ENCODE measurements at places on chromosomes 6 and 20. TPM values are rescaled to one million over a fixed set of nuclear protein-coding genes. Genes with fewer than 3 reads are reported as not detected.

The SLC35D3 gene
- not detected for total RNA-seq

The LHFPL5 gene
- not detected for total RNA-seq

The FOXA2 gene
- total RNA-seq: not detected

The COL9A1 gene
- not detected for total RNA-seq

The C20orf144 gene
- total RNA-seq: 0.26 TPM

The EBF4 gene
- 5.9 TPM for total RNA-seq

The ZSWIM1 gene
- total RNA-seq: 8.1 TPM

The CCM2L gene
- not detected for total RNA-seq

- H3K27me3 ChIP-seq: no peaks in the 10 kb centered on the region
- no peaks in the 10 kb centered on the region for H3K4me1 ChIP-seq
- H3K36me3 ChIP-seq: peaks cover 28% of the 10 kb centered on the region
- H3K27ac ChIP-seq: no peak overlapping the region
- H3K4me3 ChIP-seq: no peak overlapping the region
Observed at GRCh38 chr20:16363506-16364319, 209.5 kb downstream of the KIF16B start.

DNA sequence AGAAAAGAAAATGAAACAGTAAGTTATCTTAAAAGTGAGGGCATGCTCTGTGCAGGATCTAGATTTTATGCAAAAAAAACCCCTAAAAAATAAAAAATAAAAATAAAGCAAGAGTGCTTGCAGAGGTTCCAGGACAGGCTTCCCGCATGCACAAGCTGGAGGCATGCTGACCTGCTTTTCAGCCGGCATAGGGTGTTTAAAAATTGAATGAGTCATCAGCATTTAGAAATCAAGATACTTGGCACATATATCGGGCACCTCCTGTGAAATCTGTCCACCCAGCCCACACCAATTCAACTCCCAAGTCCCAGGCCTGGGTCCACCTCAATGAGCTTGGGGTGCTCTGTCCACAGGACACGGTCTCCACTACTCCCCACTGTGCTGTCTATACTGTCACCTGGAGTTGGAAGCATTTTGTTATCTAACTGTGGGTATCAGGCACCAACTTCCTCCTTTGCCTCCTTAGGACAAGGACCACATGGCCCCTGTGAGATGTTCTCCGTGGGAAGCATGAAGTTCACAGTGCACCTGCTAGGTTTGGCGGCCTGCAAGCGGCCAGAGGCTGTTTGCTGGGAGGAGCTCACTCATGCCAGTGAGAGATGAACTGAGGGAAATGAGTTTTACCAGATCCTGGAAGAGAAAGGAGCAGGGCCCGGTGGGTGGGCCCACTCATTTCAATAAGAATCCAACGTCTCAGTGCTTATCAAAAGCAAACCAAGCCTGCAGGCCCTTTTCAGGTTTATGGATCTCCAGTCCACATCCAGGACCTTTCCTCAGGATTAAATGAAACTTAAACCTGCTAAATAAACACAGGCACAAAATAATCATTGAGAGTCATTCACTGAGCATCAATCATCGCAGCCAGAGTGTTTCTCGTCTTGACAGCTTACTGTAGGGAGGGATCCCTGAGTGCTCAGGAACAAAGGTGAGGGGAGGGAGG lies 121.1 kb downstream of the FOXA2 start:
- H3K27ac ChIP-seq: no peak overlapping the region
- H3K36me3 ChIP-seq: no peaks in the 10 kb centered on the region
- no peak for DNase-seq

DNA sequence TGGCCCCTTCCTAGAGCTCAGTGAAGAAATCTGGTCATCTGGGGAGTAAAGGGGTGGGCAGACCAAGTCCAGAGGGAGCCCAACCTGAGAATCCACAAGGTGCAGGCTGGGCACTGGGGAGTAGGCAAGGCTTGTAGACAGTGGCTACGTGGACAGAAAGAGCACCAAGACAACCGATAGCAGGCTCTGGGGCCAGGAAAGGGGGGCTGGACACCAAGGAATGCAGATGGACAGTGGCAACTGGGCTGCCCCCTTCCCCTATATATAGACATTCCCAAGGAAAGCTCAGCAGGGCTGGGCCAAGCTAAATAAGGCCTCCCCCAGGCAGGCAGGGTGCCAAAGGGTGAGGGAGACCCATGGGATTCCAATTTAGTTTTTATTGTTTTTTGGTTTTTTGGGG lies 1.5 kb upstream of the TNNC2 start:
- DNase-seq: no peak
- H3K27me3 ChIP-seq: peaks cover 8% of the 10 kb centered on the region
- H3K4me1 ChIP-seq: peaks cover 17% of the 10 kb centered on the region
- H3K27ac ChIP-seq: no peak overlapping the region

DNA sequence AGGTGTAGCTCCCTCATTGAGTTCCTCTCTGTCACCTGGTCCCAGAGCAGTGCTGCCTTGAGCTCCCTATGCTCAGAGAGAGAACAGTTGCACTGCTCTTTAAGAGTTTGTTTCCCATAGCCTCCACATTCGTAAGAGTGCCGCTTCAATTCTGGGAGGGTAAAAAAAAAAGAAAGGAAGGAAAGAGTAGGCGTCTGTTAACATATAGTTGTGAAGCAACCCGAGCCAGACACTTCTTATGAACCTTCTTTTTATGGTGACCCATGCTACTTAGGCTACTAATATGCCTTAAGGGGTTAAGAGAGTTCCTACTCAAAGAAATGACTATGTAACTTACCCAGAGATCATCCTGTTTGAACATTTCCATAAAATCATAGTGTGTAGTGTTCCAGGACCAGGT lies 4.3 kb upstream of the ARG1 start:
- H3K4me3 ChIP-seq: no peak overlapping the region
- H3K27me3 ChIP-seq: no peaks in the 10 kb centered on the region
- no peak for DNase-seq
- no peak overlapping the region for H3K27ac ChIP-seq
- H3K36me3 ChIP-seq: peaks cover 9% of the 10 kb centered on the region

DNA sequence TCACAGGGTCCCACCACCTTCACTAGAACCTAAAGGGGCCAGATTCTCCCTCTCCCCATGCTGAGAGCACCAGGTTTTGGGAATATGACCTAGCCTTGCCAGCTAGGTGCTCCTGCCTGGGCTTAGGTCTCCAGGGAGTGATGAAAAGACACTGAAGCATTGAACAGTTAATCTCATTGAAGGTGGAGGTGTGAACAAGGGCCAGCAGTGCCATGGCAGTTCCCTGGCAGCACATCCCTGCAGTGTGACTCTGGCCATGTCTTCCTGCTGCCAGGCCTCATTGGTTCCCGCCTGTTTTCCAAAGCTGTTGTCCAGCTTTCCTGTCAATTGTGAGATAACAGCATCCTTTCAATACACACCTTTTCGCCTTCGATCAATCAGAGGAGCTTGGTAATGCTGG lies 10.9 kb downstream of the PPIL6 start:
- peaks cover 1% of the 10 kb centered on the region for H3K27me3 ChIP-seq
- H3K4me1 ChIP-seq: peaks cover 3% of the 10 kb centered on the region
- H3K27ac ChIP-seq: no peak overlapping the region
- DNase-seq: no peak
- no peak overlapping the region for H3K4me3 ChIP-seq

DNA sequence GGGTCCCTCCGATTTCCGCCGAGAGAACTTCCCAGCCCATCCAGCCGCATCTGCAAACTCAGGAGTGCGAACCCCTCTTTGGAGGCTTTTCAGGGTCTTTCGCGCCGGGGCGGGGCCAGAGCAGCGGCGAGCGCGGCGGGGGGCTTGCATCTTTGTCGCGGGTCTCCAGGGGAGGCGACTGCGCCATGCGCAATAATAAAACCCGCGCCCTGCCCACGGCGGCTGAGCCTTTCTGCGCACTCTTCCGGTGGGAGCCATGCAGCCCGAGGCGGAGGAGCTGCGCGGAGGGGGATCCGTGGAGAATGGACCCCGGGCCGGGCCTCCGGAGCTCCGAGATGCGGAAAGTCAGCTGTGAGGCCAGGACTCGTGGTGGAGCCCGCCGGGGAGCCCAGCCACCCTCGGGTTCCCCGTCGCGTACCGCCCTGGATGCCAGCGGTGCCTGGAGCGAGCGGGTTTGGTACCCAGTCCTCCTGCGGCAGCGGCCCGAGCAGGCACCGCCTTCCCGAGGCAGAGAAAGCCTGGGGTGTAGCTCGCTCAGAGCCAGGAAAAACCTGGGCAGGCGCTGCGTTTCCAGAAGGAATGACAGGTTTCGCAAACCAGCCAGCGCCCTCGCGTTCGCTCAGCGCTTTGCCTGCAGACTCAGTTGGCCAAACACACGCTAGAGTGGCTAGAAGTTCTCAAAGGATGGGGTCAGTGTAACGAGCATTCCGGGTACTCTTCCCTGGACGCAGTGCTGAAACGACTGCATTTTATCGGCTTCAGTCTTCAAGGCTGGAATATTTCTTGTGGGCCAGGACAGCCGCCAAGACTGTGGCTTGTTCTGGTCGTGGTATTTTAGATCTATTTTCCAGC lies 1.2 kb downstream of the AKAP12 start:
- H3K4me3 ChIP-seq: peak overlapping the region; percentile 43
- peaks cover 59% of the 10 kb centered on the region for H3K27me3 ChIP-seq
- no peaks in the 10 kb centered on the region for H3K36me3 ChIP-seq
- peak; percentile 18 for DNase-seq
- no peak overlapping the region for H3K27ac ChIP-seq
- peaks cover 13% of the 10 kb centered on the region for H3K4me1 ChIP-seq

DNA sequence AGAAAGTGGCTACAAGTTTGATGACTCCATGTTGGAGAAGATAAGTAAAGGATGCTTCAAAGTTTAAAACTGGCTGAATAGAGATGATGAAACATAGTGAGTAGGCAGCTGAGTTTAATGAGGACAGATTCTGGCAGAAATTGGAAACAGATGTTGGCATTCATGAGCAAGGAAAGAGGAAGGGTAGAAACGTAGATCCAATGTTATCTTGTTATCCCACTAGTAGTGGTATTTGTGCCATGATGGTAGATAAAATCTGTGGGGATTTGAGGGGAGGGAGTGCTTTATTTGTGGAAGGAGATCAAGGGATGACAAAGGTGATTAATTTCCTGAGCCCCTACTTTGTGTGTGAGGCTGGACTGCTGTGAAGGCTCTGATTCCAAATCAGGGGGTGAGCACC lies 69.5 kb downstream of the MRAP2 start:
- H3K36me3 ChIP-seq: no peaks in the 10 kb centered on the region
- peaks cover 12% of the 10 kb centered on the region for H3K27me3 ChIP-seq
- H3K27ac ChIP-seq: no peak overlapping the region
- no peak overlapping the region for H3K4me3 ChIP-seq
- H3K4me1 ChIP-seq: no peaks in the 10 kb centered on the region

GRCh38 chr6:43516367-43516696 lies 394 bp downstream of the YIPF3 start:
- DNase-seq: no peak
- peaks cover 27% of the 10 kb centered on the region for H3K4me1 ChIP-seq
- no peaks in the 10 kb centered on the region for H3K27me3 ChIP-seq
- no peak overlapping the region for H3K27ac ChIP-seq
- H3K4me3 ChIP-seq: no peak overlapping the region

Measured in activated CD4-positive, alpha-beta memory T cell treated with anti-CD3 and anti-CD28 coated beads for 36 hours (primary cell).